ENCODE measurements at places on chromosomes 4 and X. TPM values are rescaled to one million over a fixed set of nuclear protein-coding genes. Genes with fewer than 3 reads are reported as not detected.

Gene AKAP14
- not detected for total RNA-seq

Gene STAP1
- not detected for total RNA-seq

Gene LDOC1
- total RNA-seq: 1.9 TPM

Gene HTN3
- not detected for total RNA-seq

GRCh38 chrX:10667143-10667542 is 46.8 kb upstream of the MID1 start:
- no peaks in the 10 kb centered on the region for H3K36me3 ChIP-seq
- H3K27ac ChIP-seq: no peak overlapping the region
- no peaks in the 10 kb centered on the region for H3K27me3 ChIP-seq
- no peak overlapping the region for H3K4me3 ChIP-seq
- H3K4me1 ChIP-seq: no peaks in the 10 kb centered on the region
- DNase-seq: no peak

DNA sequence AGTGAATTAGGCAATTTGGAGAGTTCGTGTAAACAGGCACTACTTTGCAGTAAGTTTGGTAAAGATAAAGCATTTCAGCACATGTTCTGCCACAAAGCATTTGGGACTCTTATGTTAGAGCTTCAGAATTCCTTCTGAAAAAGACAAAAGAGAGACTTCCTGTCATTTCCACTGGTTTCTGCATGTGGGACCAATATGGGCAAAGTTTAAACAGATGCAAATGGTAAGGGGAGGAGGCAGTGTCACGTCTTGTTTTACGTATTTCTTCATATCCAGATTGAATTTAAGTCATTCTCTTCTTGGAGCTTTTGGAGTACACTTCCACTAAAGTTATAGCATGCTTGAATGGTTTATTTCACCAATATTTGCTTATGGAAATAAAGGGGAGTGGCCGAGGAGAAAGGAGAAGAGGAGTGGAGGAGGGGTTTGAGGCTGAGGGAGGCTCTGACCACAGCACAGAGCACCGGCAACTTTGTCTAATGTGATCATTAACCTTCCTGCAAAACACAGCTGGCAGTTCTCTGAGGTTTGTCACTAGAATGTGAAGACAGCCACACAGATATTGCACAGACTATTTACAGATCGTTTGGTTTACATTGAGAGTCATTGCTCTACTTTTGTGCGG is at the start of gene APELA:
APELA (plus strand) TSS at position 479 of the 625 bp plus-strand sequence. CDS start 154 bp downstream, outside the sequence.
- no peaks in the 10 kb centered on the region for H3K27me3 ChIP-seq
- H3K36me3 ChIP-seq: no peaks in the 10 kb centered on the region
- no peaks in the 10 kb centered on the region for H3K4me1 ChIP-seq
- no peak within 1 kb of the TSS for H3K27ac ChIP-seq

DNA sequence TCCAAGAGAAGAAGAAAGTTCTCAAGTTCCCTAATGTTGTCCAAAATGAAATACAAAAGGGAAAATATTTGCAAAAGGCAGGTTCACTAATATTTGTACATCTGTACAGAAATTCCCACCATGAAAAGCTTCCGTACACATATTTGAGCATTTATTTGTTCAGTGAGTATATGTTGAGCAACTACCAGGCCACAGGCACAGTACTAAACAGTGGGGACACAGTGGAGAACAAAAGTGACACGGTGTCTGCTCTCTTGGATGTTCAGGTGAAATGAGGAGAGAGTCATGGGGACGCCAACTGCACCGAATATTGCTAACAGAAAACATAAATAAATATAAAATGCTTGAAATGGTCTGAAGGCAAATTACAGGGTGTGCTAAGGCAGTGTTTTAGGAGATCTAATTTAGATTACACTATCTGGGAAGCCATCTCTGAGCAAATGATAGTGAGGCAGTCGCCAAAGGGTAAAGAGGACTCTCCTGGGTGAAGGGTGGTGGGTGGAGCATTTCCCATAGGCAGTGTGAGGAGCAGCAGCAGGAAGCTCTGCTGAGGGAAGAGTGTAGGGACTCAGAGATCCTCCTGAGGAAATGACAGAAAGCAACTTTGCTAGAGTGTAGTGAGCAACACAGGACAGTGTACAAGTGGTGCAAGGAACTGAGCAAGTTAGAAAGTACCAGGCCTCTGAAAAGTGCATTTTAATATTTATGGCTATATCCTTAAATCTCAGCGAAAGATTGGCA is 375.2 kb downstream of the GALNTL6 start:
- no peak overlapping the region for H3K4me3 ChIP-seq
- H3K4me1 ChIP-seq: no peaks in the 10 kb centered on the region
- no peaks in the 10 kb centered on the region for H3K27me3 ChIP-seq
- H3K27ac ChIP-seq: no peak overlapping the region

- no peaks in the 10 kb centered on the region for H3K36me3 ChIP-seq
- H3K27me3 ChIP-seq: no peaks in the 10 kb centered on the region
- no peak overlapping the region for H3K4me3 ChIP-seq
- no peaks in the 10 kb centered on the region for H3K4me1 ChIP-seq
- no peak overlapping the region for H3K27ac ChIP-seq
These were observed 520.4 kb downstream of the NLGN4X start for GRCh38 chrX:5708251-5708650.

All from esophagus squamous epithelium (tissue), 5 donors.